PC-9 (cell line): ENCODE measurements at places on chromosomes 4 and X. TPM values are rescaled to one million over a fixed set of nuclear protein-coding genes. Genes with fewer than 3 reads are reported as not detected.
A peak's percentile ranks its signal among the peaks of the same experiment; 100 is the strongest.

MAGEA1 gene
- total RNA-seq = not detected in 2 replicates

DNA sequence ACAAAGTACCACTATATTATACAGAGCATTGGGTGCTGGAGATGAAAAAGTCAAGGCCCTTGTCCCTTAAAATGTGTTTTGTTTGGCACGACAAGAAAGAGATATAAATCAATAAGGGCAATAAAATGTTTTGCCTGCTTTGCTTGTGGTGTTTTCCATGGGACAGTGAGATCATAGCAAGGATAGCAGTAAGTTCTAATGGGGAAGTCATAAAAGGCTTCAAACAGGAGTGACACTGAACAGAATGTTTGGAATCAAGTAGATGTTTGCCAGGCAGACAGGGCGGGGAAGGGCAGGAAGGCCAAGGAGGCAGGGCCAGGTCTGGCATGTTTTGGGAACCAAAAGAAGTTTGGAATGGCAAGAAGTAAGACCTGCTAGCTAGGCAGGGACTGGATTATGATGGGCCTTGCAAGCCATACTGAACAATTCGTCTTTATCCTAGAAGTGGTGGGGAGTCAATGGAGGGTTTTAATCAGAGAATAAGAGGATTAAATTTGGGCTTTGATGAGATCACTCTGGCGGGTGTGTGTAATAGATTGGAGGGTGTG is 16.4 kb downstream of the FGF2 start:
- DNase-seq = no peak

ERAS gene
- 0.50 TPM in 1 of 2 replicates, not detected in the other for total RNA-seq

GRCh38 chr4:9952415-9952950 is 68.8 kb downstream of the SLC2A9 start:
- no peak for DNase-seq

GRCh38 chr4:83552083-83552482 is 16.2 kb downstream of the GPAT3 start:
- DNase-seq = peak; percentile 82

CTAG1A gene
- not detected in 2 replicates for total RNA-seq

GRCh38 chr4:98618680-98619079 is 39.7 kb downstream of the TSPAN5 start:
- DNase-seq = no peak

ASMTL gene
- total RNA-seq = 42.7 and 55.4 TPM in 2 replicates

DNA sequence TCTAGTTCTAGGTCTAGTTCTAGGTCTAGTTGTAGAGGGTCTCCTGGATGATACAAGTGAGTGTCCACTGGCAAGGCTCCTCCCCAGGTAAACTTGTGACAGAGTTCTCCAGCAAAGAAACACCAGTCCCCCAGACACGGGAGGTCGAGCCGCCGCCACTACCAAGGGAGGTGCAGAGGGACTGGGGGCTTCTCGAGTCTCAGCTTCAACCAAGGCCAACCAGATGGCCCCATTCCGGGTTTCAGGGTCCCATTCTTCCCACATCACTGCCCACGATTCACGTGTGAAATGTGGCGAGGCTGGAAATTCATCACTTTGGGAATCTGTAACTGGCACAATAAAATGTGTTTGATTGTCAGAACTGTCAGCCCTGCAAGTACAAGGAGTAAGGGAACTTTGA is 37.5 kb downstream of the TKTL1 start:
- no peak for DNase-seq

GRCh38 chr4:136571315-136571714 is 961.0 kb downstream of the PCDH18 start:
- no peak for DNase-seq

SSX2B gene
- total RNA-seq = 39.6 TPM in 1 of 2 replicates, not detected in the other

GPRASP3 gene
- 3.5 and 5.3 TPM in 2 replicates for total RNA-seq

DNA sequence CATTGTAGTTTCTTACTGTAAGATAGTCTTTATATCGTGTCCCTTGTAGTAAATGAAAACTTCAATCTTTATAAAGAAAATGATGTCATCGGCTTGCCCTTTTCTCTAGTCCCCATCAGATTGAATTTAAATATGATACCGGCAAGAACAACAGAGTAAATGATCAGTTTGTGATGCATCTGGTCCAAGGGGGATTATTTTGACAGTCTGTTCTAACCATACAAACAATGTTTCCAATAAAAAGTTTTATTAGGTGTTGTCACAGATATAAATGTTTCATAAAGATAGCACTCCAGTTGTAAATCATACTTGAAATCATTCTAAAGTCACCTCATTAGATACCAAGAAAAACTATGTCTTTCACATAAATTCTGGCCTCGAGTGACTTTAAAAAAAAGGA is 72.3 kb downstream of the SLC9A6 start:
- DNase-seq = no peak

RASL11B gene
- total RNA-seq = 0.25 TPM in 1 of 2 replicates, not detected in the other
